ENCODE measurements at places on chromosomes 16 and 17. TPM values are rescaled to one million over a fixed set of nuclear protein-coding genes. Genes with fewer than 3 reads are reported as not detected.

GALR2 gene
- total RNA-seq, result 2.0 TPM

NLRP1 gene
- total RNA-seq, result 17.9 TPM

FSCN2 gene
- 0.89 TPM for total RNA-seq

DNA sequence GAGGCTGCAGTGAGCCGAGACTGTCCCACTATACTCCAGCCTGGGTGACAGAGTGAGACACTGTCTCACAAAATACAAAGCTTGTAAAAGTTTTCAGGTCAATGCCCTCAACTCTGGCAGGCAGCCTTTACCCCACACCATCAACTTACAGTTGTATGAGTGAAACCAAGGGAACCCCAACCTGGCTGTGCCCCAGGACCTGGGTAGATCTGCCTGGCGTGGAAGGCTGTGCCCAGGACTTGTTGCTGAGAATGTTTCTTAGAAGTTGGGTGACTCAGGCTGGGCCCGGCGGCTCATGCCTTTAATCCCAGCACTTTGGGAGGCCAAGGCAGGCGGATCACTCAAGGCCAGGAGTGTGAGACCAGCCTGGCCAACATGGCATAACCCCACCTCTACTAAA, 7.8 kb downstream of the CES3 start:
- H3K4me1 ChIP-seq, result no peaks in the 10 kb centered on the region
- H3K36me3 ChIP-seq, result no peaks in the 10 kb centered on the region
- H3K27me3 ChIP-seq, result no peaks in the 10 kb centered on the region
- H3K27ac ChIP-seq, result no peak overlapping the region
- no peak for DNase-seq

DNA sequence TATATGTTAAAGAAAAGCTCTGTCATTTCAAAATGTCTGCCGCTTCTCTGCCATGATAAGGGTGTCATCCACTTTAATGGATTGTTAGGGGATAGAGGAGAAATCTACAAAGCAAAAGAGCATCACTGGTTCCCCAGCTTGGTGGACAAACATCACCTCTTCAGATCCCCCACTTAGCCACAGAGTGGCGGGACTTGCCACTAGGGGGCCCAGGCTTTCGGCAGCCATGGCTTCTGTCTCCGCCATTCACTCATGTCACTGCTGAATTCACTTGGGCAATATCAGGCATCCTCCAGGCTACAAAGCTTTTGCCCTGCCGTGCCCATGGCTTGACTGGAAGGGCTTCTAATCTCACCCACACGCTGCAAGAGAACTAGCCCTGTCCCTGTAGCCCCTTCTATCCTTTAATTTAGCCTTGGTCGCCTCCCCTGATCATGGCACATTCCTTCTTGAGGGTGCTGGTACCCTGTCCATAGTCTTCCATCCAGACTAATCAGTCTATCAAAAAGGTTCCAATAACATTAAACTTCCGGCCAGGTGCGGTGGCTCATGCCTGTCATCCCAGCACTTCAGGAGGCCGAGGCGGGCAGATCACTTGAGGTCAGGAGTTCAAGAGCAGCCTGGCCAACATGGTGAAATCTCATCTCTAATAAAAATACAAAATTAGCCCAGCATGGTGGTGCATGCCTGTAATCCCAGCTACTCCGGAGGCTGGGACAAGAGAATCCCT, 34.7 kb downstream of the SBK1 start:
- H3K36me3 ChIP-seq, result no peaks in the 10 kb centered on the region
- H3K27ac ChIP-seq, result 0 out of 2 replicates have a peak overlapping the region, but pooled peaks have one; percentile 38
- peak; percentile 79 for DNase-seq

DNA sequence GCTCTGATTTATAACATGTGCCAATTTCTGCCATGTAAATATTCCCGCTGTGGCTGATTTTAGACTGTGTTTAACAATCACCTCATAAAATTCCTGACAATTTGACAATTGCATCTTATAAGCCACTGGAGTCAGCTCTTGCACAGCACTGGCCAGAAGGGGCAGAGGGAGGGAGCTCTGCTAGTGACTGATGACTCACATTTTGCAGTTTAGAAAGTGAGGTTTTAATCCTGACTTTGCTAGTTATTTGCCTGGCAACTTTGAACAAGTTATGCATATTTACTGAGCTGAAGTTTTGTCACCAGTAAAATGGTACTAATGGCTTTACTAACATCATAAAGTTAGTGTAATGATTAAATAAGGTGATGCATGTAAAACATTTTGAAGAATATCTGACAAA, 452.3 kb downstream of the CNTNAP4 start:
- peaks cover 18% of the 10 kb centered on the region for H3K36me3 ChIP-seq
- H3K4me1 ChIP-seq, result no peaks in the 10 kb centered on the region
- no peak overlapping the region for H3K27ac ChIP-seq
- no peak for DNase-seq
- H3K27me3 ChIP-seq, result no peaks in the 10 kb centered on the region

- H3K27me3 ChIP-seq, result peaks cover 8% of the 10 kb centered on the region
- H3K36me3 ChIP-seq, result no peaks in the 10 kb centered on the region
- H3K4me1 ChIP-seq, result no peaks in the 10 kb centered on the region
- no peak for DNase-seq
- H3K4me3 ChIP-seq, result no peak overlapping the region
These were observed 16.2 kb upstream of the HNF1B start for GRCh38 chr17:37761059-37761458.

GRCh38 chr17:40319651-40320540, 10.9 kb downstream of the RARA start:
- no peak for DNase-seq
- peak overlapping the region; percentile 49 for H3K4me3 ChIP-seq
- H3K4me1 ChIP-seq, result peaks cover 65% of the 10 kb centered on the region

GRCh38 chr17:58595194-58595792, 80.9 kb upstream of the MTMR4 start:
- H3K4me3 ChIP-seq, result no peak overlapping the region
- H3K4me1 ChIP-seq, result no peaks in the 10 kb centered on the region
- DNase-seq, result no peak
- peaks cover 5% of the 10 kb centered on the region for H3K27me3 ChIP-seq

- no peaks in the 10 kb centered on the region for H3K27me3 ChIP-seq
- DNase-seq, result peak; percentile 77
- H3K36me3 ChIP-seq, result no peaks in the 10 kb centered on the region
- no peaks in the 10 kb centered on the region for H3K4me1 ChIP-seq
These were observed 2.4 kb upstream of the PERCC1 start for GRCh38 chr16:1428511-1428910.

GRCh38 chr17:55037828-55038227, 69.3 kb downstream of the STXBP4 start:
- H3K4me1 ChIP-seq, result no peaks in the 10 kb centered on the region
- no peaks in the 10 kb centered on the region for H3K27me3 ChIP-seq
- H3K36me3 ChIP-seq, result peaks cover under 1% of the 10 kb centered on the region
- DNase-seq, result no peak
